ENCODE measurements at places on chromosomes 3 and 15.

DNA sequence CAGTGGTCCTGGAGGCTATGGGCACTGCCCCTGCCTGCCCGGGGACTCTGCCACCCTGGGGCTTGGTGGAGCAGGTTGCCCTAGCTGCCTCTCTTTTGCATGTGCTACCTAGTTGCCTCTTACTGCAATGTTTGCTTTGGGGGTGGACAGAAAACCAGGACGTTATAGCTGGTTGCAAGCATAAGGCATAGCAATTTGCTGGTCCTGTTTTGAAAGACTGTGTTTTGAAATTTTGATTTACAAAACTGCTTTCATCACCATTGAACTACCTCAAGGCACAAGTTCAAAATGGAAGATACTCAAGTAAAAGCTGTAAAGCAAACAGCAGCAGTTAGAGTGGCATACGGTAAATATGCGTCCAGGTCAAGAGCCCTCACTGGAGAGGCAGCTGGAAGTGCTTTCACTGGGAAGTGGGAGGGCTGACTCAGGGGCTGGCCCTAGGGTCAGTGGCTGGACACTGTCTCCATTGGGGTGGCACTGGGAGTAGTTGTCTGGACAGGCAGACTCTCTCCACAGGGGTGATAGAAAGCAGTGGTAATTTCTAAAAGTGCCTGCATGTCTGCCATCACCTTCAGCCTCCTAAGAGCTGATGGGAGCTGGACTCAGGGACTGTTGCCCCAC, 138.1 kb downstream of the CHDH start:
- DNase-seq = no peak

DNA sequence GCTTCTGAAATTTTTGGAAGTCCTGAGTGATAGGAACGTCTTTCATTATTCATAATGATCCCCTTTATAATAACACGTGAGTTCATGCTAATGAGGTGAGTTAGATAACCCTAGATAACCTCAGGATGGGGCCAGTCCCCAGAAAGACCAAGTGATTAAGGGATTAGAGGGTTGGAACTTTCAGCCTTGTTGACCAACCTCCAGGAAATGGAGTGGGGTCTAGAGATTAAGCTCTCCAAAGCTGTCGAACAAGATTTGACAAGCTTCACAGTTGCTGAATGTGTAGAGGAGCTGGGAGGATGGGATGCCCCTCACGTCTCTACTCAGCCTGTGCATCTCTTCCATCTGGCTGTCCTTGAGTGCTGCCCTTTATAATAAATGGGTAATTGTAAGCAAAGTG, 107.1 kb downstream of the ZMAT3 start:
- DNase-seq = no peak

GRCh38 chr3:173823911-173824460, 426.4 kb downstream of the NLGN1 start:
- no peak for DNase-seq

- no peak for DNase-seq
These were observed 39.2 kb upstream of the HERC1 start for GRCh38 chr15:63872759-63873510.

- DNase-seq = no peak
These were observed 513.0 kb downstream of the NTRK3 start for GRCh38 chr15:87743562-87743961.

GRCh38 chr15:96896766-96897165, 566.3 kb downstream of the NR2F2 start:
- no peak for DNase-seq

GRCh38 chr15:93466380-93466779, 377.4 kb upstream of the RGMA start:
- peak; percentile 81 for DNase-seq

DNA sequence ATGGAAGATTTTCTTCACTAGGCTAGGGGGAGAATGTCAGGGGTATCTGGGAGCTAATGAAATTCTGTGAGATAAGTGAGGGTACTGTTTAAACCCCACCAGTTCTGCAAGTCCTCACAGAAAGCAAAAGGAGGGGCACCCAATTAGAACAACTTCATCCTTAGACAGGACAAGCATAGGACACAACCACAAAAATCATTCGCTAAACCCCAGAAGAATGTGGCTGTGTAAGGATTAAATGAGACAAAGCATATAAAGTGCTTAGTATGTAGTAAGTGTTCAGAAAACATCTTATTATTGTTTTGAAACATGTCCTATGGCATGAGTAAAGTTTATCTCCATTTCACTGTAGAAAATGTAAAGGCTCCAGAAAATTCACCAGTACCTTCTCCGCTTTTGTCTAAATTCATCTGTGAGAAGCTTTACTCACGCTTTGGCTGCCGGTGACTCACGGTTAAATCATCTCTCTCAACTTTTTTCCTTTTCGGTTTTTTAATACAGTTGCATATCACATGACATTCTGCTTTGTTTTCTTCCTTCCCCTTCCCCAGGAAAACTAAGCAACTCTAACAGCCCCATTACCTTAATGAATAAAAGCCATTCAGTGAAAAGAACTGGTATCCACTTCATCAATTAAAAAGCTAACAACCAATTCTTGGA, 1.7 kb downstream of the CLRN1 start:
- DNase-seq = peak; percentile 65

GRCh38 chr15:62440362-62441105, 275.4 kb upstream of the C2CD4B start:
- no peak for DNase-seq

DNA sequence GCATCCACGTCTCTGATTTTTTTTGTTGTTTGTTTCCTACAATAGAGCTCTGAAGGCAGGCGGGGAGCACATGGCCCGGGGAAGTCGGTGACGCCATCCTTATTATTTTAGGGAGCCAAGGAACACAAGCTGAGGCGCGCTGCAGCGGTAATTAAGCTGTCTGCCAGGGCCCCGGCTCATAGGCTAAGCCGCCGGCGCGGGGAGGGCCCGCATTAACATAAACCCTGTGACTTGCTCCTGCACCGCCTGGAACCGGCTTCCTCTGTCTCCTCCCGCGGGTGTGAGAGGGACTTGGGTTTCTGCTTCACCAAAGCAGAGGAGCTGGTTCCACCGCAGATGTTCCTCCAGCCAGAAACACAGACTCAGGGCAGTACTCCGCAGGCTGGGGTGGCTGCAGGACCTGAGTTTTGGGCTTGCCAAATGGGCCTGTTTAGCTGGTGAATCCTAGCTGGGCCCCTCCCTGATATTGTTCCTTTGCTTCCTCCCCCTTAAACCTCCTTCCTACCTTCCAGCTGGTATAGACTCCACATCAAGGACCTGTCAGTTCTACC, 25.3 kb downstream of the ANP32A start:
- DNase-seq = peak; percentile 88

GRCh38 chr3:140219291-140219690, 284.3 kb downstream of the CLSTN2 start:
- DNase-seq = no peak

DNA sequence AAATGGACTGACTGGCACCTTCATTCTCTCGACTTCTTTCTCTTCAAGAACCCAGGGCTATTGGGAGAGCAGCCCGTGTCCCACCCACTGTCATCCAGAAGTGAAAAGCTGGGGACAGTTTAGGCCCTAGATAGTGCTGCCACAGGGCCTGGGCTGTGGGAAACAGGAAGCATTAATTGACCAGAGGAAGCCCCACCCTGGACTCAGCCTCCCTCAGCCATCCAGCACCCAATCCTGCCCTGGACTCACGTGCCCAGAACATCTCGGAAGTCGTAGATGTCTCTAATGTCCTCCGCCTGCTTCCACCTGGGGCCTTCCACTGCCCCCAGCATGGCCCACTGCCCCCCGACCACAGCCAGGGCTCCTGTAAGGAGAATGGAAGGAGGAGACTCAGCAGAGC, 2.3 kb downstream of the CAMK1 start:
- no peak for DNase-seq

GRCh38 chr3:185341616-185342458, 21.1 kb upstream of the MAP3K13 start:
- no peak for DNase-seq

GRCh38 chr15:61070111-61070901, 158.8 kb downstream of the RORA start:
- no peak for DNase-seq

- no peak for DNase-seq
These were observed 55.0 kb downstream of the SETD5 start for GRCh38 chr3:9452417-9452816.

DNA sequence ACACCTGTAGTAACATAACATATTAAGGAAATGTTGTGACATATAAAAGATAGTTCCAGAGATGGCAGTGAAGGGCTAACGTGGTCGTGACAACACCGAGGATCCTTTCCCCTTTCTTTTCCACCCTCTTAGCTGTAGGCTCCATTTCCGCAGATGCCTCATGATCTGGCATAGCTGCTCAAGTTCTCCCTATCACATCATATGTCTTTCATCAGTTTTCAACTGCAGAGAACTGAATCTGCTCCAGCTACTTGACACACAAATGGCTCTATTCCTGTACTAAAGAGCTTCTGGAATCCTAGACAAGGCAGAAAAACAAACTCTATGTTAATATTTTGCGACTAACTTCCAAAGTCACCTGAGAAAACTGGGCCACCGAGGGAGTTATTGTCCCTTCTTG, 275.0 kb upstream of the SLCO3A1 start:
- DNase-seq = no peak

All from foreskin keratinocyte (primary cell).